Ammon's horn (tissue), 1 donor: ENCODE measurements at places on chromosomes 4 and X.

GRCh38 chr4:139912445-139912844, 241.5 kb downstream of the MAML3 start:
- DNase-seq = no peak

DNA sequence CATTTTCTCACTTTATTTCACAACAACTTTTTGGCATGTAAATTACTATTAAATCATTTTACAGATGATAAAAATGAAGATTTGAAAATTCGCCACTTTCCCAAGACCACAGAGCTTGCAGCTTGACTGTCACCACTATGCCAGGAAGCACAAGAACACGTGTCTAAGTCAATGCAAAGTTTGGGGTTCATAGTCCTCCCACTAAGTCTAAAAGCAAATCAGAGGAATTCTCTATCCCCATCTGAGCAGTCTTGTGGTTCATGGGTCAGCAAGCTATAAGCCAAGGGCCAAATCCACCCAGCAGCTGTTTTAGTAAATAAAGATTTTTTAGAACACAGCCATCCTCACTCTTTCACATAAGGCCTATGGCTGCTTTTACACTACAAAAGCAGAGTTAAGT, 833.3 kb upstream of the INTU start:
- no peak for DNase-seq

GRCh38 chr4:8342651-8343261, 73.2 kb downstream of the HTRA3 start:
- DNase-seq = no peak

DNA sequence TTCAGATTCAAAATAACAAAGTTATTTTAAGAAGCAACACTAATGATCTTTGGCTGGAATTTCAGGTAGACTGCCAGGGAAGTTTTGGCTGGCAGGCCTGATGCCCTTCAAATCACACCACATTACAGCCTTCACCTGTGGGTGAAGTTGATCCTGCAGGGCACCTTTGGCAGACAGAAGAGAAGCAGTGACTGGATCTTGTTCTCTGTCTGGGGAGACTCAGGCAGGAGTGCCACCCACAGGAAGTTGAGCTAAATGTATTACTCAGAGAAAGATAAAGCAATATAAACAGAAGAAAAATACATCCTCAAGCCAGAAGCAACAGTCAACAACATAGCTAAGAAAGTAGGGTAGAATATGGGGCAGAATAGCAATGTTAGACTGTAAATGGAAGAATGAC, 12.8 kb upstream of the CFAP299 start:
- DNase-seq = no peak
